Upper lobe of right lung (tissue), 1 donor: ENCODE measurements at places on chromosomes 2 and 18. TPM values are rescaled to one million over a fixed set of nuclear protein-coding genes. Genes with fewer than 3 reads are reported as not detected.

- H3K36me3 ChIP-seq = peaks cover 11% of the 10 kb centered on the region
- no peaks in the 10 kb centered on the region for H3K27me3 ChIP-seq
- peaks cover 8% of the 10 kb centered on the region for H3K4me1 ChIP-seq
- peak overlapping the region; percentile 39 for H3K27ac ChIP-seq
- no peak overlapping the region for H3K4me3 ChIP-seq
- DNase-seq = peak; percentile 69
Measured at GRCh38 chr18:79525556-79526467, 130.1 kb downstream of the NFATC1 start.

Gene DQX1
- not detected for total RNA-seq

DNA sequence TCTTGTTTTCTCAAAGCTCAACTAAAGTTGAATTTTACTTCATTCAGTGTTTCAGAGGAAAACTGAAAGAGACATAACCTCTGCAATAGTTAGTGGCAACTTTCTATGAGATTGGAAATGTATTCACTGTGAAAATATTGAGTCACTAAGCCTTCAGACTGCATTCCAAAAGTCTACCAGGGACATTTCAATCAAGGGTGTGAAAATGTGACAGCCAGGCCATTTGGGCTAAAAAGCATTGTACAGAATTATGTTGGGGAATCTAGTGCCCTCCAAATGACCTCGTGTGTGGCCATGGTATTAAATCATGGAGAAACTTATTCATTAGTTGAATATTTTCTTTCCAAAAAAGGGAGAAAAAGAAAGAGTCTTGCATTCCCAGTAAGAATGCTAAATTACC is 251.9 kb downstream of the GRB14 start:
- H3K4me1 ChIP-seq = no peaks in the 10 kb centered on the region
- no peaks in the 10 kb centered on the region for H3K27me3 ChIP-seq
- no peak overlapping the region for H3K4me3 ChIP-seq
- DNase-seq = no peak

DNA sequence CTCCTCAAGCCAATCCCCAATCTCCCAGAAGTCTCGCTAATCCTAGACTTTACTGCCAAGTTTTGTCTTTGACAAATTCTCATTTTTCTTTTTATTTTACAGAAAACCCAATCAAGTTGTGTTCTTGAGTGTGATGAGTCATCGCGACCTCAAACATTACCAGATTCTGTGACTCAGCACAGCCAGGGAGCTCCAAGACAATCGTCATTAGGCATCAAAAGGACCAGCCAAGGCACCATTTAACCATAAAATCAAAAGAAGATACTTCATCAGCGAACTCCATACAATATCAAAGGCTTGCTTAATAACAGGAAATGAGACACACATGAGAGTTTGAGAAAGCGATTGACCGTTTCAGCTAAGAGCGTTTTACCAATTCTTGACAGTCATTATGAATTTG is 146.2 kb upstream of the AGAP1 start:
- H3K36me3 ChIP-seq = no peaks in the 10 kb centered on the region
- H3K27me3 ChIP-seq = no peaks in the 10 kb centered on the region
- no peak for DNase-seq
- H3K4me1 ChIP-seq = peaks cover 3% of the 10 kb centered on the region

- H3K27me3 ChIP-seq = no peaks in the 10 kb centered on the region
- no peaks in the 10 kb centered on the region for H3K36me3 ChIP-seq
- H3K27ac ChIP-seq = no peak overlapping the region
- no peak for DNase-seq
- no peaks in the 10 kb centered on the region for H3K4me1 ChIP-seq
Measured at GRCh38 chr18:39485696-39486095, 1920.1 kb upstream of the CELF4 start.

DNA sequence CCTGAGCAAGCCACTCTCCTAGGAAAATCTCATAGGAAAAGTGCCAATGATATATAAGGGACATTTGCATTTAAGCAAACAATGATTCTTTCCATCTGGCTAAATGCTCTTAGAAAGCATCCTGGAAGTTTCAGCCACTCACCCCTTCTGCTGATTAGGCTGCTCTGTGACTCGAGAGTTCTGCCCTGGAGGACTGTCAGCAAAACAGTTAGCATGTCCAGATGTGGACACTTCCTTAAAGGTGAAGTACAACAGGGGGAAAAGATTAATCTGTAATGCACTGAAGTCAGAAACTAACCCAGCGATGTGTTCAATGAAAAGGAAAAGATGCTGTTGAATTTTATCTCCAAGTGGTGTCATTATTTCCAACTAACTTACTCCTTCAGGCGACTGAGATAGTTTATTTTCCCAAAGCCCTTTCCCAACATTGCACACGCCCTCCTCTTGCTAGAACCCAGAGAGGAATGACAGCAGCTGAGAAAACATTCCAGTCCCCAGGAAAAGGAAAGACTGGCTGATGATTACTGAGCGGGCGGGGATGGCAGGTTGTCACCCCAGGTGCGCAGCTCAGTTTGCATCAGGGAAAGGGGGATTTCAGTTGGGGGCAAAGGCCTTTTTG is 214.0 kb downstream of the SS18 start:
- no peak for DNase-seq
- no peaks in the 10 kb centered on the region for H3K4me1 ChIP-seq
- no peak overlapping the region for H3K27ac ChIP-seq
- H3K4me3 ChIP-seq = no peak overlapping the region
- H3K27me3 ChIP-seq = no peaks in the 10 kb centered on the region
- H3K36me3 ChIP-seq = no peaks in the 10 kb centered on the region

Gene ELOA2
- not detected for total RNA-seq

DNA sequence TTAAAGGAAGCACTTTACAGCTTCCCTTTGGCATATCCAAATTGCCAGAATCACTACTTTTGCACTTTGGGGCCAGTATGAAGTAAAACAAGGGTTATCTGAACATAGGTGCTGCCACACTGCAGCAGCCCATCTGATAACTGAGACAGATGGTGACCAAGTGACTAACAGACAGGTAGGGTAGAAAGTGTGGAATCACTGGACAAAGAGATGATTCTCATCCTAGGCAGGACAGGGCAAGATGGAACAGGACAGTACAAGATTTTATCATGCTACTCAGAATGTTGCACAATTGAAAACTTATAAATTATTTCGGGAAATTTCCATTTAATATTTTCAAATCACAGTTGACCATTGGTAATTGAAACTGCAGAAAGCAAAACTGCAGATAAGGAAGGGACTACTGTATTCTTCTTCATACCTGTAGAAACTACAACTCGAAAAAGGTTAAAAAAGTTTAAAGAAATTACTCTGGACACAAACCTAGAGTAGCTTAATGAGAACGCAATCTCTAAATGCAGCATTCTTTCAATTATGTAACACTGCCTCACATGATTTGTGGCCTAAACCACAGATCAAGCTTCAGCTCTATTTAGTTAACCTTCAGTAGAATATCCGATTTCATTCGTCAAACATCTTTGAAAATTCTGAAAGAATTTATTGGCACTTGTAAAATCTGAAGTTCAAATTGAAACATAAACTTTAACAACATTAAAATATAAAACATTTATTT is 31.4 kb downstream of the HEATR5B start:
- H3K27me3 ChIP-seq = no peaks in the 10 kb centered on the region
- no peak for DNase-seq
- no peaks in the 10 kb centered on the region for H3K4me1 ChIP-seq
- H3K4me3 ChIP-seq = no peak overlapping the region
- peaks cover 94% of the 10 kb centered on the region for H3K36me3 ChIP-seq
- no peak overlapping the region for H3K27ac ChIP-seq

Gene CPLX4
- not detected for total RNA-seq

- H3K27me3 ChIP-seq = no peaks in the 10 kb centered on the region
- no peak overlapping the region for H3K27ac ChIP-seq
- no peaks in the 10 kb centered on the region for H3K36me3 ChIP-seq
- H3K4me3 ChIP-seq = no peak overlapping the region
- peaks cover 4% of the 10 kb centered on the region for H3K4me1 ChIP-seq
- no peak for DNase-seq
Measured at GRCh38 chr2:240387669-240388358, 47.6 kb upstream of the GPC1 start.

Gene DSG4
- total RNA-seq = not detected

DNA sequence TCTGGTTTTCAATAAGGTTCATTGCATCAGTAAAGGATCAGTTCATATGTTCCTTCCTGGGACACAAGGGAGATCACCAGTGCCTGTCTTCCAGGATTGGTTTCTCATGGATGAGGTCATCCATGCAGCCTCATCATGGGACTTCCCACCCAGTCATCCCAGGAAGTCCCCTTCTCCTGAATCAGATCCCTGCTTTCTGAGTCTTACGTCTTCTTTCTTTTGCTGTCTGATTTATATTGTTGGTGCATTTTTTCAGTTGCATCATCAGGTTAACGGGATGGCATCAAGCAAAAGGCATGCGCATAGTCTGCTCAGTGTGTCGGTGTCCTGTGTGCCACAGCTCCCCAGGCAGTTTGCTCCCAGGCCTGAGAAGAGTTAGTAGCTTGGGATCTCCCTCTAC is 105.9 kb downstream of the SOX11 start:
- no peak overlapping the region for H3K4me3 ChIP-seq
- H3K27ac ChIP-seq = no peak overlapping the region
- no peaks in the 10 kb centered on the region for H3K4me1 ChIP-seq
- DNase-seq = no peak
- no peaks in the 10 kb centered on the region for H3K36me3 ChIP-seq

Gene UGT1A8
- not detected for total RNA-seq

- peaks cover 15% of the 10 kb centered on the region for H3K4me1 ChIP-seq
- H3K27me3 ChIP-seq = peaks cover 59% of the 10 kb centered on the region
- H3K27ac ChIP-seq = no peak overlapping the region
- H3K4me3 ChIP-seq = no peak overlapping the region
- no peak for DNase-seq
Measured at GRCh38 chr2:229715895-229716507, 1.6 kb upstream of the DNER start.

GRCh38 chr2:28521663-28522062 is 25.8 kb downstream of the PLB1 start:
- no peak overlapping the region for H3K4me3 ChIP-seq
- no peak overlapping the region for H3K27ac ChIP-seq
- peaks cover 18% of the 10 kb centered on the region for H3K27me3 ChIP-seq

DNA sequence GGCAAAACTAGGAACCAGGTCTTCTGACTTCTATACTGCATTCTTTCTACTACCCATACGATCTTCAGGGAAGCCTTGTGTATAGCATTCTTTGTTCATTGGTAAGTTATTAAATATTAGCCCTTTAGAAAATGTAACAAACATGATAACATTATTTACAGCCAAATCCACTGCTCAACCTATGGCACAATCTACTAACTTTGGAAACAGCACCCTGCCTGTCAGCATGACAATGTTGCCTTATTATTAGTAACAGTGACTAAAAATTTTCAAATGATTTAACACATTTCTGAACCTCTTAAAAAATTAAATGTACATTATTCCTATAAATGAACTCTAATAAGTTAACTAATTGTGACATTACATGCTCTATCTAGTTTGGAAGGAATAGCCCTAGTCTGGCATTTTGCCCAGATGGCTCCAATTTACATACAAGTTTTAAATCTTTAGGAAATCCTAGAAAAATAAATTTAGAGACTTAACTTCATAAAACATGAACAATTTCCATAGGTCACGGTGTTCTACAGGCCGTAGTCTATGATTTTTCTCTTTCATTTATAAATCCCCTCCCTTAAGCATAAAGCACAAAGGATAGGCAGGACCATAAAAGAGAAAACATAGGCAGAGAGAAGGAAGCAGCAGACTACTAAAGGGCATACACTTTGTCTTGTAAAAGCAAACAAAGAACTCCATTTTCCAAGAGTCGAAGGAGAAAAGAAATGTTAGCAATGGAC is 33.7 kb downstream of the YES1 start:
- no peaks in the 10 kb centered on the region for H3K36me3 ChIP-seq
- no peaks in the 10 kb centered on the region for H3K27me3 ChIP-seq
- H3K4me1 ChIP-seq = peaks cover 4% of the 10 kb centered on the region
- DNase-seq = no peak

GRCh38 chr18:74841248-74841647 is 243.6 kb downstream of the ZNF407 start:
- no peak for DNase-seq
- no peaks in the 10 kb centered on the region for H3K36me3 ChIP-seq
- no peaks in the 10 kb centered on the region for H3K27me3 ChIP-seq
